ENCODE measurements at places on chromosomes 7 and 10. TPM values are rescaled to one million over a fixed set of nuclear protein-coding genes. Genes with fewer than 3 reads are reported as not detected.

The CACNB2 gene
- under 0.01 TPM for total RNA-seq

The MTG1 gene
- total RNA-seq = 22.9 TPM

The SPACDR gene
- 1.5 TPM for total RNA-seq

The ADAMTS14 gene
- 3.6 TPM for total RNA-seq

The ACTL6B gene
- not detected for total RNA-seq

The ZP3 gene
- 0.89 TPM for total RNA-seq

The GPR37 gene
- total RNA-seq = 0.23 TPM

The ELN gene
- 0.59 TPM for total RNA-seq

The ZPBP gene
- not detected for total RNA-seq

The GLUD1 gene
- total RNA-seq = 209 TPM

The ANKRD1 gene
- 56.1 TPM for total RNA-seq

The HOXA10 gene
- 13.7 TPM for total RNA-seq

The GOLGA7B gene
- total RNA-seq = not detected

The GTF2IRD2 gene
- total RNA-seq = 4.5 TPM

The ADCYAP1R1 gene
- total RNA-seq = not detected

The SLC26A3 gene
- total RNA-seq = not detected

The ACTR3C gene
- total RNA-seq = 1.2 TPM

The DDX50 gene
- 81.1 TPM for total RNA-seq
